Activated CD4-positive, CD25-positive, alpha-beta regulatory T cell treated with anti-CD3 and anti-CD28 coated beads, Interleukin-2, amount 50 U/mL, for 16 hours (primary cell): ENCODE measurements at places on chromosomes 2 and 18.

DNA sequence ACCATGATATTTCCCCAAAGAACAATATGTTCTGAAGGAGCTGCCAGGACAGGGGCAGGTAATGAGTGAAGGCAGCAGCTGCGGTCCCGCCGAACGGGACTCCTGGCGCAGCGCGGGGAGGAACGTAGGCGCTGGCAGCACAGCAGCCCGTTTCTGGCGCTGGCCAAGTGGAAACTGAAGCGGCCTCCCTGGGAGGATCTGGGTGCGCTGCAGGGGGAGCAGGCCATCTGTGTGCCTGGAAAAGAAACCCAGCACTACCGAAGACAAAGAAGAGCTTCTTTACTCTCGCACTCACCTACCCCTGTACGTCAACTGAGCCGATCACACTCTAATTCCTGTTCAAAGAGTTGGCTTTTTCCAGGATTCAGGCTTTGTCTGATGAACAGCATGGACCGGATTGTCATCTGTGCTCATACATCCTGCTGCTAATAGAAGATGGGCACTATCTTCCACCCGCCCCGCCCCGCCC lies 11.8 kb downstream of the G6PC2 start:
- DNase-seq, result no peak

DNA sequence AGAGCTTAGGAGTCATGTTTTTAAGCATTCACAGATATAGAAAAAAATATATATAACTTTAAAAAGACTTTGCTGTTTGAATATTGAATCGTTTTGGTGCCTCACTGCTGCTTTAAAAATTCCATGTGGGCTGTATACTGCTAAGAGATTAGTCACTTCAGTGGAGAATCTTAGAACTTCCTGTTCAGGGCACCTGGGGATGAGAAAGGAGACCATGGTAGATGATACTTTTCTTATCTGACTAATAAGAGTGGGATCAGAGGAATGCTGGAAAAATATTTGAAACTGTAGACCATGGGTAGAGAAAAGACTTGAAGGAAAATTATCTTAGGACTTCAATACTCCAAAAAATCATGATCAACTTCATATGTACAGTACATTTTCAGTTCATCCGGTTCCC lies 442.2 kb upstream of the SETBP1 start:
- no peak for DNase-seq

- DNase-seq, result no peak
Observed at GRCh38 chr18:21714474-21714873, 9.9 kb upstream of the ABHD3 start.

- no peak for DNase-seq
Observed at GRCh38 chr2:20186855-20187187, 38.1 kb downstream of the SDC1 start.

DNA sequence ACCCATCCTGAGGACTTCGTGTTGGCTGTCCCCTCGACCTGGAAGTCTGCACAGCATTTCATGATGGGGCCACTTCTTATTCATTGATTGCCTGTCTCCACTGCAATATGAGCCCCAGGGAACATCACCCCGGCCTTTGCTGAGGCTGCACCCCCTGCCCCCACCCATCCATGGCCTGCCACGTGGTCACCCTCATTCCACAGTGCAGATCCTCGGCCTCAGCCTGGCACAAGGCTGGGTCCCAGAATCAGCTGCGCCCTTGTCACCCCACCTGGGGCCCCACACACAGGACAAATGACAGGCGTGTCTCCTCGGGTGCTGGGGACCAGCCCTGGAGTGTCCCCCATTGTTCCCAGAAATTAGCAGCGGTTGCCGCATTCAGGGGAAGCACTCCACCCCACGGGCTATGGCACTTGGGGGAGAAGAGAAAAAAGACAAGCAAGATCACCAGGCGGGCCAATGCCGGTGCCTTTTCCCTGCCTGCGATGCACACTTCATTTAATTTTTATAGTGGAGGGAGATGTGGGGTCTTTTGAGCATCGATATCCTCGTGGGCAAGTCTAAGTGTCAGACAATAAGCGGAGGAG lies 157.4 kb downstream of the INHBB start:
- no peak for DNase-seq

- no peak for DNase-seq
Observed at GRCh38 chr2:176114930-176115625, 1.5 kb upstream of the HOXD10 start.

DNA sequence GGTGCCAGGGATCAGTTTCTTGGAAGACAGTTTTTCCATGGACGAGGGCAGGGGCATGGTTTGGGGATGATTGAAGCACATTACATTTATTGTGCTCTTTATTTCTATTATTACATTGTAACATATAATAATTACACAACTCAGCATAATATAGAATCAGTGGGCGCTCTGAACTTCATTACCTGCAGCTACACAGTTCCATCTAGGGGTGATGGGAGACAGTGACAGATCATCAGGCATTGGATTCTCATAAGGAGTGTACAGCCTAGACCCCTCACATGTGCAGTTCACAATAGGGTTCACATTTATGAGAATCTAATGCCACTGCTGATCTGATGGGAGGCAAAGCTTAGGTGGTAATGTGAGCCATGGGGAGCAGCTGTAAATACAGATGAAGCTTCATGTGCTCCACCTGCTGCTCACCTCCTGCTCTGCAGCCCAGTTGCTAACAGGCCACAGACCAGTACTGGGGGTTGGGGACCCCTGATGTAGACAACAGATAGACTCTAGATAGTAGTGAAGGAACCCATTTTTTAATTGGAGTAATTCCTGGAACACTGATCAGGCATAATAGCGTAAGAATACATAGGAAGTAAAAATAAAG lies 41.5 kb upstream of the MC4R start:
- no peak for DNase-seq

DNA sequence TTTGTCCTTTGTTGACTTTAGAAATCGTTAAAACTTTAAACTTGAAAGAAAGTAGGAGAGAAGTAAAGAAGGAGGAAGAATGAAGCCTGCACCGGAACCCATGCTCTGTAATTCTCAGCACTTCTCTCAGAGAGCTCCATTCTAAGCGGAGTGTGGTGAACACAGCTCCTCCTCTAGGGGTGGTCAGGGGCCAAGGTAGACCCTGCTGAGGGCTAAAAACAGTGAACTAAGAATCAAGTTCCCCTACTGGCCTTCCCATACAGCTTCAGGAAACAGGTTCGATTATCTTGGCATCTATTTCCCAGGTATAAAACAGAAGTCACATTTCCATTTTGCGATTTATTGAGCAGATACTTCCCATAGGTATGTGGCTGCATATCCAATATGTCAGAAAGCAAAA lies 92.7 kb upstream of the ASAP2 start:
- no peak for DNase-seq

- DNase-seq, result no peak
Observed at GRCh38 chr18:58604311-58604710, 24.6 kb downstream of the ALPK2 start.

GRCh38 chr2:136232456-136233172 lies 114.7 kb upstream of the CXCR4 start:
- no peak for DNase-seq

- DNase-seq, result no peak
Observed at GRCh38 chr2:225891013-225891412, 491.5 kb downstream of the NYAP2 start.

DNA sequence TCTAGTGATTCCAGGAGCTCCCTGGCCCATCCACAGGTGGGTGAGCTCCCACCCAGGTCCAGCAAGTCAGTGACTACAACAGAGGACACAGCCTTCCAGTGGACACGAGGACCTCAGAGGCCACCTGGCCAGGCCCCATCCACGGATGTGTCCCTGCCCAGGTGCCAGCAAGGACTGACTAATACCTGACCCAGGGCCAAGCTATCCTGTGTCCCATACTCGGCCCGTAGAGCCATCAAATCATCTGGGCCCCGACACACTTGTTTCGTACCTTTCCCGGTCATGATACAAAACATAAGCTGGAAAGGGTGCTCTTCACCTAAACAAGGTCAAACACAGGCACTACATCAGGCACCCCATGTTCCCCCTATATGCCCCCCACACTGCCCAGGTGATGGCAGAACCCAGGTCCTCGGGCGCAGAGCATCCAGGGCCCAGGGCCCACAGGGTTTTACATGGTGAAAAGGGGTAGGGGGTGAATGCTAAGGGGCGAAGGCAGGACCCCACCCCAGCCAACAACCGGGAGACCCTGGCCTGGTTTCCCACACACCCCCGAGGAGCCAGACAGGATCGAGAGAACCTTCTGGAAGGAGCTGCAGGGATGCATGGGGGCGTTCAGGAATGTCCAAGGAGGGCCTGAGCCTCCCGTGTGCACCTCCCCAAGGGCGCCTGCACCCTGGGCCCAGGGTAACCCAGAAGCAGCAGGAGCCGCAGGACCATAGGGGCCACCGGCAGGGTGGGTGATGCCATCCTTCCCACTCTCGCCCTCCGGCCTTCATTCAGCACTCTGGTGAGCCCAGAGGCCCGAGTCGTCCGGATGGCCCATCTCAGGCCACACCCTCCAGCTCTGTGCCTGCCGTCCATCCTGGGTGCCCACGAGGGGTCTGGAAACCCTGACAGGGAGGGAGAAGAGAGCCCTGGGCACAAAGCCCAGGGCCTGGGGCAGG lies 94.3 kb downstream of the HDAC4 start:
- DNase-seq, result no peak

DNA sequence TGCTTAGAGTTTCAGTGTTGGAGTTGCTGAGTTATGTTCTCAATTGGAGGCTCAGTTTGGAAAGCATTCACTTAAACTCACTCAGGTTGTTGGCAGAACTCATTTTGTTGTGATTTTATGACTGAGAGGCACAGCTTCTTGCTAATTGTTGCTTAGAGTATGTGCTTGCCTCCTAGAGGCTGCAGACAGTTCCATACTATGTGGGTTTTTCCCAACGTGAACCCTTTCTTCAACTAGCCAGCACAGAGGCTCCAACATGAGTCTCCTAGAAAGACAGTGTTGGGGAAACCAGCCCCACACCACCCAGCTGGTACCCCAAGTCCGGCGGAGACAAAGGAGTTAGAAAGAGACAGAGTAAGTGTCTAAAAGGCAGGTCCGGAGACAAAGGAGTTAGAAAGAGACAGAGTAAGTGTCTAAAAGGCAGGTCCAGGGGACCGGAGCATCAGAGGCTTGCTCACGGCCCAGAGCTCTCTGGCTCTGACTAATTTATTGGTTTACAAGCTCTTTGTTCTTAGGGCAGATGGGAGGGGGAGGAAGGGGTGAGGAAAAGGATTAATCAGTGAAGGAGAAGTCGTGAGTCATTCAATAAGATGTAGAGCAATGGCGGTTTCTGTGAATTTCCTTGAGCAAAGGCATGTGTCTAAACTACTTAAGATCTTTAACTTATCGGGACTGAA lies 999.7 kb upstream of the LRRTM1 start:
- no peak for DNase-seq

GRCh38 chr2:200617156-200618053 lies 31.6 kb downstream of the AOX1 start:
- DNase-seq, result no peak

GRCh38 chr18:54739476-54739875 lies 88.8 kb upstream of the RAB27B start:
- no peak for DNase-seq

GRCh38 chr2:169118060-169118459 lies 48.7 kb downstream of the DHRS9 start:
- no peak for DNase-seq

- DNase-seq, result no peak
Observed at GRCh38 chr2:71939588-71940535, 207.8 kb downstream of the CYP26B1 start.

- DNase-seq, result no peak
Observed at GRCh38 chr2:24926602-24927252, 6.7 kb upstream of the ADCY3 start.

DNA sequence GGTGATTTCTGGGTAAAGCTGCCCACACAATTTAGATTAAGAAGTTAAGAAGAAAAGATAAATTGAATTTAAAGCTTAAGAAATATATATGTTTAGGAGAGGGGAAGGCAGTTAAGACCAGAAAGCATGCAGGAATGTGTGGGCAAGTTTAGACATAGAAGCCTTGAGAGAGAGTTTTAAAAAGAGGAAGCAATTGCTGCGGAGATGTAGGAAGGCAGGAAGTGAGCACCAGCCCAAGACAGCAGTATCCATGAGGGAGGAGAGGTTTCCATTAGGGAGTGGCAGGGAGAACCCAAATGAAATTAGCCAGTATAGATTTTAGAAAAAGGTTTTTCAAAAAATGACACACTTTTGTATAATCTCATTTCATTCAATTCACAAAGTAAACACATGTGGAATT lies 24.3 kb downstream of the DSC2 start:
- no peak for DNase-seq

DNA sequence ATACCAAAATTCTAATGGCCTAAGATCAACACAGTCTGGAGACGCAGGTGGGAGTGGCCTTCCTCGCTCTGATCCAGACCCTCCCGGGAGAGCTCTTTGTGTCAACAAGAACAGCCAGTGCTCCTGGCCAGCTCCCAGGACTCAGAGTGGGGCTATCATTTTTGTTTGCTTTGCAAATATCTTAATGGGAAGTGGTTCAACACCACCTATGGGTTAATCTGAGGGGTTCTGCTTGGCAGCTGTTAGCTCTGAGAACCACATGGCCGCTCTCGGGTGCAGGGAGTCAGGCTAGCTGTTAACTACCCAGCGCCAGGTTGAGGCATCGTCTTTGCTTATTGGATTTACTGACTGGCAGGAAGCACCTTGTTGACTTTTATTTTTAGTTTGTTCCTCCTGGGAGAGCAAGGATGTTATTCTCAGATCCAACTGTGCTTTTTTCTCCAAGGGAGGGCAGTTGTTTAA lies 184.8 kb upstream of the SP5 start:
- DNase-seq, result no peak

- DNase-seq, result no peak
Observed at GRCh38 chr2:105660489-105660888, 84.2 kb upstream of the NCK2 start.

DNA sequence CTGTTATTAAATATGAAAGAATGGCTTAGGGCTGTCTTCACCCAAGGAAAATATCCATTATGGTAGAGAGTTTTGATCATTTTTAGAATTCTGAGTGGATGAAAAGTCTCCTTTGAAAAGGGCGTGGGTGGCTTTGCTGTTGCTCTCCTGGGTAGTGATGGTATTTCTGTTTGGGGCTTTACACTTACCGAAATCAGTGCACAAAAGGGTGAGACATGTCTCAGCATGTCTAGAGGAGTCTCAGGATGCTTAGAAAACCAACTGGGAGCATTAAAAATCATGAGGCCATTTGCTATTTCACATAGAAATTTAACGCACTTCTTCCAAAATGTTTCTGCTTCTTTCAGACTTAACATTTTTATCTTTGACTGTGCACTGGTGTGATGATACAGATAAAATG lies 49.6 kb downstream of the ZCCHC2 start:
- no peak for DNase-seq

GRCh38 chr2:222609381-222609780 lies 46.5 kb downstream of the FARSB start:
- no peak for DNase-seq

GRCh38 chr2:217279140-217279539 lies 419.3 kb upstream of the TNP1 start:
- no peak for DNase-seq
